ENCODE measurements at places on chromosomes 2 and 18. TPM values are rescaled to one million over a fixed set of nuclear protein-coding genes. Genes with fewer than 3 reads are reported as not detected.

MRO gene
- 1.3 TPM for total RNA-seq

CNDP2 gene
- 375 TPM for total RNA-seq

CAPG gene
- 98.3 TPM for total RNA-seq

EVX2 gene
- not detected for total RNA-seq

PLA2R1 gene
- total RNA-seq, result 2.2 TPM

IL37 gene
- total RNA-seq, result not detected

PIEZO2 gene
- total RNA-seq, result 12.1 TPM

TNS1 gene
- total RNA-seq, result 3.3 TPM

CABLES1 gene
- total RNA-seq, result 6.8 TPM

MYCN gene
- 50.3 TPM for total RNA-seq

EMILIN1 gene
- 2.1 TPM for total RNA-seq

KCNIP3 gene
- 0.26 TPM for total RNA-seq

CYP27A1 gene
- total RNA-seq, result 54.9 TPM

SCN9A gene
- total RNA-seq, result not detected

SKA1 gene
- total RNA-seq, result 29.5 TPM

ZNF516 gene
- total RNA-seq, result 60.2 TPM

SERPINB11 gene
- not detected for total RNA-seq

GPBAR1 gene
- 0.18 TPM for total RNA-seq

C1GALT1C1L gene
- total RNA-seq, result not detected

VWC2L gene
- not detected for total RNA-seq

PTPRN gene
- 1.1 TPM for total RNA-seq

STPG4 gene
- 0.15 TPM for total RNA-seq

APLF gene
- total RNA-seq, result 10.2 TPM

ALLC gene
- not detected for total RNA-seq

DHRS9 gene
- total RNA-seq, result not detected

GPR17 gene
- 0.24 TPM for total RNA-seq

C2orf78 gene
- total RNA-seq, result not detected
